ENCODE measurements at places on chromosomes 2 and 18. TPM values are rescaled to one million over a fixed set of nuclear protein-coding genes. Genes with fewer than 3 reads are reported as not detected.

GRCh38 chr2:120761164-120761861 lies 25.6 kb downstream of the GLI2 start:
- DNase-seq, result no peak

Gene FBXO48
- total RNA-seq, result 0.94 TPM

GRCh38 chr2:162967811-162968210 lies 129.2 kb upstream of the KCNH7 start:
- no peak for DNase-seq

Gene TUBA3E
- not detected for total RNA-seq

Gene ZNF385B
- 18.4 TPM for total RNA-seq

GRCh38 chr2:165666605-165667004 lies 127.4 kb downstream of the GALNT3 start:
- DNase-seq, result no peak

DNA sequence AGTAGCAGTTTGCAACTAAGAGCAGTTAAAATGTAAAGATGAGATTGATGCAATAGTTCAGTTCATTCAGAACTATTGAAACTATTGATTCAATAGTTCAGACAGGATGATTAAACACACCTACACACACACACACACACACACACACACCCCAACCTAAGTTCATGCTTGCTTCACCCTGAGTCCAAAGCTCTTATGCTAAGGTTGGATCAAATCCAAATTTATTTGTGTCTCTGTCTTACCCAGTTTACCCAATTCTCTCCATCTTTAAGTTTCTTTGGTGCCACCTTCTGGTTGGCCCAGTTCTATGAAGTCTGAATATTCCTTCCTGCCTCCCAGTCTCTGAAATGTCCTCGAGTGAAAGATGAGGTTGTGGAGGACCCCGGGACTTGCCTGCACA lies 5.1 kb downstream of the SERPINB8 start:
- DNase-seq, result no peak

Gene GCKR
- 0.16 TPM for total RNA-seq

DNA sequence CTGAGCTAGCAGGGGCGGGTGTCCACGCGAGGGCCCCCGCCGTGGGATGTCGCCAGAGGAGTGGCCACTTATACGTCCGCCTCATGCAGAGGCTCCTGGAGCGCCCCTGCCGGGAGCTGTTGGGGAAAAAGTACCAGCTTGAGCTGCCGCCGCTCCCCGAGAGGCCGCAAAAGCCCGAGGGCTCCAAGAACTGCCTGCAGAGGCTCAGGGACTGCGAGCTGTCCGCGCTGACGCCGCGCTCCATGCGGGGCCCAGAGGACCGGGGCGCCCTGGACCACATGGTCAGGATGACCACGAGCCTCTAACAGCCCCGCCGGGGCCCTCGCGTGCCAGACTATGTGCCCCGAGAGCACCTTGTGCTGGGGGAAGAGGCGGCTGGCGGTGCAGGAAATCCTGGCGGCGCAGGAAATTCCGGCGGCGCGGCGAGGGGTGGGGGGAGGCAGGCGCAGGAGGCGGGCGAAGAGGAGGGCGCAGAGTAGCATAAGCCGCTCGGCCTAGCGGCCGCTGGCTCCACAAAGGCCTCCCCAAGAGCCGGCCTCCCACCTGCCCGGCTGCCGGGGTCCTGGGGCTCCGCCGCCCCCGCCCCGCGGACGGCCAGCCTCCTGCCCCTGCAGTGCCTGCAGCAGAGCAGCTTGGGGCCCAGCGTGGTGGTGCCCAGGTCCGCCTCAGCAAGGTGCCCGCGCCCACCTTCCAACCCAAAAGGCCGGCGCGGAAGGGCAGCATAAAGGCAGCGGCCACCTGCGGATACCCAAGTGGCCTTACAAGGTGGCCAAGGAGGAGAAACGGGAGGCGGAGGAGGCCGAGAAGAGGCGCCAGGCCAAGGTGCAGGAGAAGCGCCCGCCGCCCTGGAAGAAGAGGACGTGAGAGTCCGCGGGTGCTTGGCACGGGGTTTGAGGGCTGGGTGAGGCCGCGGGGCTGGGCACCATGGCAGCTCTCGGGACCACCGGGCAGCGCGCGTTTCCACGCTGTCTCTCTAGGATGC lies 42.1 kb upstream of the TRIM43B start:
- DNase-seq, result peak; percentile 85

DNA sequence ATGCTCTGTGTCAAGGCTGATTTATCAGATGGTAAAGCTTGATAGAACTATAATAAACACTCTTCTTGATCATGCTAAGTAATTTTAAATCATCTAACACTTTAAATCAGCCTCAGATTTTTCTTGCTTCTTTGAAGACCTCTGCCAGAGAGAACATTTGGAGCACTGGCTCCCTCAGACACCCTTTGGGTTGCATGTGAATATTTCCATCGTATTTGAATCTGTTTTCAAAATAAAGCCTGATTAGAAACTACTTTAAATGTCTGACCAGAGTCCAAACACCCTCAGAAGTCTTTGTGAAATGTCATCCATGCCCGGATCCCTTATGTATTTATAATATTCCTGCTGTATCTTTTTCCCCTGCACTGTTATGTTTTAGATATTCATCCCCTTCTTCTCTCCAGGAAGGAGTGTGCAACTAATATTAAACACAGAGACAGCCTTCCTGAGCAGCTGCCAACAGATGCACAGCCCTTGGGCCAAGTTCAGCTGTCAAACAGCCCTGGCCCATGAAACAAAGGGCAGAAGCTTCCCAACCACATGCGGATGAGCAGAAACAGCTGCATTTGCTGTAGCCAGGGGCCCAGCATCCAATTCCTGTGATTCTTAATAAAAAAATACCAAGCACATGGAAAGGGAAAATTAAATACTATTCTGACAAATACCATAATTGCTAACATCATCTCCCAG lies 46.5 kb downstream of the DPP10 start:
- no peak for DNase-seq

Gene EFHD1
- total RNA-seq, result 1.1 TPM

- DNase-seq, result no peak
Observed at GRCh38 chr2:58497168-58497567, 256.0 kb upstream of the FANCL start.

- no peak for DNase-seq
Observed at GRCh38 chr2:128280158-128280871, 38.4 kb downstream of the HS6ST1 start.

DNA sequence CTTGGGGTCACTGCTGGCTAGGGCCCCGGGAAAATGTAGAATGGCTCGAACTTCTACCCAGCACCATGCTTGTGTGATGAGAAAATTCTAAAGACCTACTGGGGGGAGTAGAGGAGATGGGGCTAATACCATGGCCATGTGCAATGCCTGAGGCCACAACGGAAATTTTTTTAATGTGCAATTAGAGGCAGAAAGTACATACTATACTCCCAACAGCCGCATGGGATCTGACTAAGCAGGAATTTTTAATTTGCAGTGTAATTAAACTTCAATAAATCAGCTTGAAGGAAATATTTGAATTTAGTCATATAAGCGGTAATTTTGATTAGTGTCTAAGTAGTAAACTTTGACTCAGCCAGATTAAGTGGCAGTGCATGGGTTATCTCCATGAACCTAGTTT lies 53.2 kb upstream of the CNGA3 start:
- DNase-seq, result no peak

- no peak for DNase-seq
Observed at GRCh38 chr2:66789741-66790140, 354.8 kb downstream of the MEIS1 start.

GRCh38 chr2:191178806-191179514 lies 28.2 kb upstream of the STAT4 start:
- DNase-seq, result no peak

DNA sequence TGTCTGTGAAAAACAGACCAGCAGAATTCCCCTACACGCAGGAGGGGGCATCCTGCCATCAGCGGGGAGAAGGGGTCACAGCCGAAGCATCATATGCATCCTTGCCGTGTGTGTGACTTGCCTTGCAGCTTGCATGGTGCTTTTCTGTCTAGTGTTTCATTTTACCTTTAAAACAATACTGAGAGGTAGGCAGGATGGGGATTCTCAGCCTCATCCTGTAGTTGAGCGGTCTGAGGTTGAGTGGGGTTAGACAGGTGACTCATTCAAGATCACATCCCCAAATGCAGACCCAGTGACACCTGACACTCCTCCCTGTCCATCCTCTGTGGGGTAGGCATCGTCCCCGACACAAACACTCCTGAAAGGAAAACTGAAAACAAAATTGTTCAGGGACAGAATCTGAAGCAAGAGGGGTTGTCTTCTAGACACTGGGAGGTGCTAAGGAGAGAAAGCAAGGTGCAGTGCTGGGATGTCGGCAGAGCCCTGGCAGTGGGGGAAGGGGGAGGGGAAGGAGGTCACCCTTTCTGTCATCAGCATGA lies 7.9 kb downstream of the ARL4C start:
- DNase-seq, result no peak

DNA sequence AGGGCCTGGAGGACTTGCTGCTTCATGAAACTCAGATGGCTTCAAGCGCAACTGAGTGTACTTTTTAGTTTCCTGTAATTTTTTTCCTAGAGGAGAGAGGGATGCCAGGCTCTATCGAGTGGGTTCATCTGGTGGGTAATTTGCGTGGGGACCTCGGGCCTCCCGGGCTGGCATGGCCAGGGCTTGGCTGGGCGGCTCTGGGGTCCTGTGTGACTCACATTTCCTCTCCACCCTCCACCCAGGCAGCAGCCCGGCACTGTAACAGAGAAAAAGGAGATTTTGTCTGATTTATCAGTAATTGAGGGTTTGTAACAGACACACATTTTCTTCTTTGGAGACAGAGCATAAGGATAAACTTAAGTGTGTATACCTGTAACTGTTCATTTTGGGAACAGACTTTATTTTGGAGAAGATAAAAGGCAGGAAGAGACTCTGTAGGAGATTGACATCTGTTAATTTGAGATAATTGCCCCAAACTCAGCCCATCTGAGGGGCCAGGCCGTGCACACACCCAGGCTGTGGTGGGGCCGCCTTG lies 64.3 kb downstream of the NFATC1 start:
- no peak for DNase-seq

GRCh38 chr18:51519571-51519970 lies 322.1 kb upstream of the MEX3C start:
- DNase-seq, result no peak

Gene RSAD2
- 6.9 TPM for total RNA-seq

- DNase-seq, result no peak
Observed at GRCh38 chr2:99555404-99555803, 65.6 kb upstream of the REV1 start.

GRCh38 chr18:73621091-73621490 lies 526.5 kb downstream of the FBXO15 start:
- DNase-seq, result no peak

DNA sequence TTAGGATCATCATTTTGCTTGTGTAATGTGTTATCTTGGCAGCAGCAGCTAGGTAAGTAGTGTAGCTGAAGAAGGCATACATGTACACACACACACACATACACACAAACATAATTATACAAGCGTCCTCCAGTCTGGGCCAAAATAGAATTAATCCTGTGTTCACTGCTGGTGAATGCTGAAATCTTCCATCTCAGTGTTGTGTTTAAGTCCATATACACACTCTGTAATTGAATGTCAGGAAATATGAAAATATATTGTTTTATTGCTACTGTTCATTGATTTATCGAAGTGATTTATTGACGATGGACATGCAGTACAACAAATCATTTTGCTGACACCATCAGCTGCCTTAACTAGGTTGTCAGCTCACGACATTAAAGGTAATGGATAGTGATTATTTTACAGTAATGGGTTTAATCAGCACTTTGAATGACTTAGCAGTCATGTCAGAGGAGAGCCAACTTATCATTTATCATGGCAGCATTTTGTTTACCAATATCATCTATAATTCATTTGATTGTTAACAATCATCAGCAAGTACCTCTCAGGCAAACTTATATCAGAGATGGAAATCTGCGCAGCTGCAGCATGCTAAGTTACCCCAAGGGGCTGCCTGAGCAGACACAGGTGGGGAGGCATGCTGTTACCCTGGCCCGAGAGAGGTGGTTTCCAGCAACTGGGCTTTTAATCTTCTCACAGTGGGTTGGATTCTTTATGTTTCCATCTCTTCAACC lies 83.7 kb upstream of the FSHR start:
- DNase-seq, result no peak

GRCh38 chr2:84443477-84443876 lies 15.6 kb downstream of the SUCLG1 start:
- no peak for DNase-seq

Gene HOXD11
- not detected for total RNA-seq

- no peak for DNase-seq
Observed at GRCh38 chr18:48749768-48750167, 201.0 kb downstream of the SMAD7 start.

DNA sequence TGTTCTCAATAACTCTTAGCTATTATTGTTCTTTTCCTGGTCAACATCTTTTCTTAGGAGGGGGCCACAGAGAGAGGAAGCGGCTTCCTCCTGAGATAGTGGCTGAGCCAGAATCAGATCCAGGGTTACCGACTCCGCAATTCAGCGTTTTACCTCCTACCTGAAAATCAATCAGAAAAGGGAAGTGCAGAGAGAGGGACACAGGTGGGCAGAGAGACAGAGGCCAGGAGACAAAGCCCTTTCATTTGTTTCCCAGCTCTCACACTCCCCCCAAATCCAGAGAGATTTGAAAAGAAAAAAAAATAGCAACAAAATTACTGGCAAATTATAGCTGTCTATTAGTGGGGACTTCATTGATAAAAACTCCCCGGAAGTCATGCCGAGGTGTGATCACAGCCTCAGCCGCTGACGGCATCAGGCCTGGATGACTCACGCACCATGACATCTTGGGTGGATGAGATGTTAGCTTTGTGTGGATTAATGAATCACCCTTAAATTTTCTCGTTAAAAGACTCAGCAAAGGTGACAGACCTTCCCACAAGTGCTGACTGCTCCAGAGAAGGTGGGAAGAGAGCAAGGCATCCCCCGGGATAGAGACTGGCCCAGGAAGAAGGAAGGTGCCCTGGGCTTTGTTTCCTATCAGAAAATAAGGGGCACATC lies 120.7 kb downstream of the LOXHD1 start:
- DNase-seq, result no peak

- no peak for DNase-seq
Observed at GRCh38 chr2:223779877-223780276, 57.5 kb downstream of the AP1S3 start.

Gene STARD6
- not detected for total RNA-seq

DNA sequence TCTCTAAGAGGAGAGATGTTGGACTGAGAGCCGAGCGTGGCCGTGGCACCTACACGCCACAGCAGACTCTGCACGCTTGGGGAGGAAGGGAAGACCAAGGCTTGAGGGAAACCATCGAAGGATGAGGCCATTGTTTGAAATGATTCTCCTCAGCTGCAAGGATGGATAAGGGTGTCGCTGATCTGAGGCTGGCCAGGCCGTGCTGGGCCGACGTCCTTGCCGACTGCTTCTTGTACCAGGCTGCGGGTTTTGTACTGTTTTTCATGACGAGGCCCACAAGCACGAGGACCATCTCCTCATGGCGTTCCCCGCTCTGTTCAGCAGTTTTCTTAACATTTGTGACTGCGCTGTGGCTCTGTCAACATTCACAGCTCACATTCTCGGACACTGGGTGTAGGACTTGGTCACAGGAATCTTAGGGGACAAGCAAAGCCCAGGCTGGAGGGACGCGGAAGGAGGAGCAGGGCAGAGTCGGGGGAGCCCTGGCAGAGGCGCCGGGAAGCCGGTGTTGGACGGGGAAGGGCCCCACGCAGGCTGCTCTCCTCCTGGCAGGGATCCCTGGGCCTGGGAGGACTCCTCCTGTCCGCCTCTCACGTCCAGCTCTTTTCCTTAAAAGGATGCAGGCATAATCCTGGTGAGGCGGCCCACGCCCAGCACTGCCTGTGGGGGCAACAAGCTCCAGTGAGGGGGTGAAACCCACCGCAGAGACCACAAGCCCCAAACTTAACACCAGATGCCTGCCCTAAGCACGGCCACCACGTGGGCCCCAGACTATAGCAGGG lies 259.0 kb upstream of the SALL3 start:
- no peak for DNase-seq

- DNase-seq, result no peak
Observed at GRCh38 chr18:49016648-49017539, 66.1 kb upstream of the SMAD7 start.
